ENCODE measurements at places on chromosomes 4 and X.

- no peak for DNase-seq
Observed at GRCh38 chrX:104621781-104622180, 55.8 kb downstream of the IL1RAPL2 start.

- DNase-seq = no peak
Observed at GRCh38 chr4:5825321-5826041, 67.4 kb downstream of the CRMP1 start.

DNA sequence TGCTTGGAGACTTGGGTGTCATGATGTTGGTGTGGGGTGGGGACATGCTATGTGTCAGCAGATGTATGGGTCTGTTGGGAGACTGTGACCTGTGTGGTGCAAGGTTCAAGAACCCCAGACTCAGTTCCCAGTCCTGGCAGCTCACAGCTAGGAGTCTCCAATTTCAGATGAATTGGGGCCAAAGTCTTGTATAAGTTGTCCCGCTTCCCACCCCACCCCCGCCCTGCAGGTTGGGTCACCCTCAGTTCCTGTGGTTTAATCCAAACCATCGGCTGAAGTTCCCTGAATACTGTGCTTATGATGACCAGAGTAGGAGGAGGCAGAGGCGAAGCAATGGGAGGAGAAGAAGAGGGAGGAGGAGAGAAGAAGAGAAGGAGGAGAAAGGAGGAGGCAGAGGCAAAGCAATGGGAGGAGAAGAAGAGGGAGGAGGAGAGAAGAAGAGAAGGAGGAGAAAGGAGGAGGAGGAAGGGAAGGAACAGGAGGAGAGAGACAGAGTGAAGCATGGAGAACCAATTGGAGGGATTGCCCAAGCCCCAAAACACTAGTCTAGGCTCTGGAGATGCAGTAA is 112.6 kb downstream of the EFNB1 start:
- no peak for DNase-seq

GRCh38 chrX:96438803-96439202 is 245.8 kb upstream of the DIAPH2 start:
- DNase-seq = no peak

- no peak for DNase-seq
Observed at GRCh38 chr4:189498457-189498856, 442.2 kb upstream of the FRG1 start.

DNA sequence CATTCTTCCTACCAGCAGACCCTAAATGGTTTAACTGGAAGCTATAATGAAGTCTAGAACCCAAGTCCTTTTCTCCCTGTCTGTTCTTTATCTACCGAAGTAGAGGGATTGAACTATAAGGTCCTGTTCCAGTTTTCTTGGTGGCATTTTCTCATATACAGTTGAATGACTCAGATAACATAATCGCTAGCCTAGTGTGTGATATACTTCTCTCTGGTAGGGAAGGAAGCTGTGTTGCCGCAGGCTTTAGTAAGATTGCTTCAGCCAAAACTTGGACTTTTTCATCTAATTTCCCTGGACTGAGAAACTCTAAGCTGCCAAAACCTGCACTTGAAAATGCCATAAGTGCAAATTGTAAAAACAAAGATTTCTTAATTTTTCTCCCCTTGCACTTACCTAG is 123.4 kb downstream of the NWD2 start:
- no peak for DNase-seq

- DNase-seq = no peak
Observed at GRCh38 chrX:68098431-68098830, 334.9 kb downstream of the OPHN1 start.

GRCh38 chr4:4968161-4968725 is 51.0 kb downstream of the CYTL1 start:
- no peak for DNase-seq

DNA sequence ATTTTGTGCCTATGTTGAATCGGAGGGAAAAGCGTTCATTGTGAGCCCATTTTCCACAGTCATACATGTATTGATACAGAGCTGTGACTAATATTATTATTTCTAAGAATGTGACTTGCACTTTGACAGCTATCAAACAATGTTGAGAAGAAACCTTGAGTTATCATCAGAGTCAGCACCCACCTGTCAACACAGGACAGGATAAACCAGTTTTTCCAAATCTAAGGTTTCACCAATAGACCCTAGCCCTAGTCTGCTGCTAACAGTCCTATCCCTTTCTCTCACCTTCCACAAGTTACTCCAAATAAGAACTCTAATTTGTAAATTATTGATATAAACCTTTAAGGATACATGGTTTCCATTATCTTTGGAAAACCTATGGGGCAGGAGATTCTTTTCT is 47.7 kb upstream of the DHX15 start:
- no peak for DNase-seq

- no peak for DNase-seq
Observed at GRCh38 chrX:48083212-48083611, 11.8 kb upstream of the ZNF630 start.

GRCh38 chrX:2576793-2577192 is 76.0 kb upstream of the DHRSX start:
- DNase-seq = no peak

DNA sequence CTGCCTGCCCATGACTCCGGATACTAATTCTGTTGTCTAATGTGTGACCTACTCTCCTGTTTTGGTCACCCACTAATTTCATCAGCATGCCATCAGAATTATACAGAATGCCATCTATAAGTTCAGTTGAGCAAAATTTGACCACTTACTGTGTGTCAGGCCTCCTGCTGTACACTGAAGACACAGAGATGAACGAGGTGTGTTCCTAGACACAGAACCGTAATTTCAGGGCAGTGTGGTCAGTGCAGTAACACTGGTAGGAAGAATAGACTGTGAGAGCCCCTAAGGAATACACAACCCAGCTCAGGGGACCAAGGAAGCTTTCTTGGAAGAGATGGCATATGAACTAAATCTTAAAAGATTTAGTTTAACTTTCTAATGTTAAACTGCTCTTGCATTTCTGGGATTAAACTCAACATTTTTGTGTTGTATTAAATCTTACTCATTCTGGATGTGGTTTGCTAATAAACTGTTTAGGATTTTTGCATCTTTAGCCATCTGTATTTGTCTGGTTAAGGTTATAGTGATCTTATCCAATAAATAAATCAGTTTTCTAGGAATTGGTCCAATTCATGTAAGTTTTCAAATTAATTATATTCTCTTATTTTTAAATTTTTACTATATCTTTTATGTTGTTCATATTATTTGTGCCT is 34.3 kb downstream of the KANTR start:
- no peak for DNase-seq

- no peak for DNase-seq
Observed at GRCh38 chr4:12120968-12121367, 692.3 kb upstream of the HS3ST1 start.

DNA sequence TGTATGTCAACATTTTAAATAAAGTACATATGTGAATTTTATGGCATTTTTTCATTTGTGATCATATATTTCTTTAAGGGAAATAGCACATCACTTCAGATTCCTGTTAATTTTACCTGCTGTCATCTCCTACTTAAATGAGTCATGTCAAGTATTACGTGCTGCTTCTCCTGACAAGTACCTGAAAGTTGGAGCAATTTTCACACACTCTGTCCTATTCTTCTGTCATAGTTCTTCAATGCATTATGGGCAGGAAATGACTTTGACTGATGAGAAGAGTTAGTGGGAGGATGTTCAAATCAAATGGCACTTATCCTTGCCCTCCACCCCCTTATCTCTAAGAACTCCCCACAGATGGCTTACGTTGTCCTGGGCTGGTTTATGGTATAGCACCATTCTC is 64.2 kb upstream of the SYTL5 start:
- DNase-seq = no peak

- DNase-seq = no peak
Observed at GRCh38 chr4:107721436-107722100, 1.5 kb upstream of the PAPSS1 start.

- no peak for DNase-seq
Observed at GRCh38 chr4:168321006-168321405, 2.5 kb upstream of the DDX60 start.

DNA sequence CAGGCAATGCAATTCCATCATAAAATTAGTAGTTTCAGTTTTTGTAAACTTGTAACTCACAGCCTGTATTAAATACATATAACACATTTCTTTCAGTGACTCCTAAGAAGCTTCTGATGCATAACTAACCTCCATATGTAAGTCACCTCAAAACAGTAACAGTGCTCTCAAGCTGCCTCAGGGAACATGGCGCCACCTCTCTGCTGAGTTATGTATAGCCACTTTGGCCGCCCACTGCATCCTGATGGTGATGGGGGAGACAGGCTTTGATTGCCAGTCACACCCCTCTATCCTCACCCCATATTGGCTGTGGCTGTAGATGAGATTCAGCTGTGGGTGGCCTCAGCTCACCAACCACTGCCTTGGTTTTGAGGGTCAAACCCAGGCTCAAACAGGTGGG is 54.3 kb downstream of the LRBA start:
- DNase-seq = no peak

DNA sequence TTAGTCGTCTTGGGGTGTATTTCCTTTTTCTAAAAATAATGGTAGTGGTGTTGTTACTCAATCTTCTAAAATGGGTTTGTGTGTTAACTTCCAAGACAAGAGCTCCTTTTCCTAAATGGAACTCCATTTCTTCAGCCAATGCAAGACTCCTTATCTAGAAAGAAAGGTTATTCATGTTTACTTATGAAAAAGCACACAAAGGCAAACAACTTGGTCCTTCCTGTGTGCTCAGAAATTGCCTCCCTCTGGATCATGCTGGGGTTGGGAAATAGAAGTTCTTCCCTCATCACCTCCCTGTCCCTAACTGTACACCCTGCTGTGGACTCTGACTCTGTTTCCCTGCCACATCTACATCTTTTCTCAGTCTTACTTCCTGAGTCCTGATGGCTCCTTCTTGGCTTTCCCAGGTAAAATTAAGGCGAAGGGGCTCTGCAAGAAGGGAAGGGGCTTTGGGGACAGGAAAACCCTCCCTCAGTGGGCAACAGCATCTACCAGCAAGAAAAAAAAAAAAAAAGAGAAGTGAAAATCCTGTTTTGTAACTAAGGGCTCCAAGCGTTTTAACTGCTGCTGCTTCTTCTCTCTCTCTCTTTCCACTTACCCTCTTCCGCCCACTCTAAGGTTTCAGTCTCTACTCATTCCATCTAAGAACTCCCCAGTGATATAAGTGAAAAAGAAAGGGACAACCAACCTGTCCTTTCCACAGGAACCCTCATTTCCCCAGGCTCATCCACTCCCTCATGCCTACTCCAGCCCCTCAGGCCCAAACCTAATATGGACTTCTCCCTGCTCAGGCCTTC is 19.8 kb upstream of the TASL start:
- DNase-seq = no peak

DNA sequence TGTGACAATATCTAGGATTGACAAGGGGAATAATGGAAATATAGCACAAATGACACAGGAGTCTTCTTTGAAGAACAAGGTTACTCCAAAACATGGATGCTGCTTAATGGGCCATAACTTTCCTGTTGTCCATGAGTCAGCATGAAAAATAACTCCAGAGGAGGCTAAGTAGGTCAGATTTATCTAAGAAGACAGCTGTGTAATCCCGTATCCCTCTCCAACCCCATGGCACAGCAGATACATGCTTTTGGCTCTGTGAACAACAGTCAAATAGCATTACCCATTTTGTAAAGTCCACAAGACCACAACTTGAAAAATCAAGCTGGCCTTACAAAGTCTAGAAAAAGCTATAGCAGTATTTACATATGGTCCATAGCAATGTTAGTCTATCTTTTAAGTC is 2.1 kb upstream of the TMEM131L start:
- DNase-seq = no peak

- no peak for DNase-seq
Observed at GRCh38 chrX:123447506-123447905, 263.4 kb downstream of the GRIA3 start.

DNA sequence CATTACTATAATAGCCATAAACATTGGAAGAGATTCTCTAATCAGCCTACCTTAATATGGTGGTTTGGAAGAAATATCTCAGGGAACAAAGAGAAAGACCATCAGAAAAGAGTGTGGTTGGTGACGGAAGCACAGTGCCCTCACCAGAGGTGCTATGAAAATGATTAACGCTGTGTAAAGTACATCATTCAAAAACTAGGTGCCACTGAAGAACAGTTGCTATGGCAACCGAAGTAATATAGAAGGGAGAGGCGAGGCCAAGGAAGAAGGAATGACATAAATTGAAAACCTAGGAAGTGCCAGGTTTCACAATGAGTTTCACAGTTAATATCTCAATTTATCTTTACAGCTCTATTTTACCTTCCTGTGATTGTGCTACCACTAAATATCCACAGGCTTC is 57.0 kb upstream of the ARSJ start:
- no peak for DNase-seq

GRCh38 chrX:50778272-50778671 is 35.7 kb downstream of the SHROOM4 start:
- no peak for DNase-seq

GRCh38 chr4:8736090-8736825 is 135.4 kb downstream of the HMX1 start:
- no peak for DNase-seq

GRCh38 chr4:139942241-139942640 is 211.7 kb downstream of the MAML3 start:
- no peak for DNase-seq

GRCh38 chrX:103635436-103635835 is 6.7 kb downstream of the TCEAL1 start:
- DNase-seq = no peak

GRCh38 chrX:40759374-40759773 is 24.0 kb upstream of the MED14 start:
- no peak for DNase-seq

GRCh38 chr4:89598602-89599001 is 238.4 kb downstream of the SNCA start:
- DNase-seq = no peak

GRCh38 chr4:42844422-42845070 is 48.0 kb upstream of the GRXCR1 start:
- DNase-seq = no peak

DNA sequence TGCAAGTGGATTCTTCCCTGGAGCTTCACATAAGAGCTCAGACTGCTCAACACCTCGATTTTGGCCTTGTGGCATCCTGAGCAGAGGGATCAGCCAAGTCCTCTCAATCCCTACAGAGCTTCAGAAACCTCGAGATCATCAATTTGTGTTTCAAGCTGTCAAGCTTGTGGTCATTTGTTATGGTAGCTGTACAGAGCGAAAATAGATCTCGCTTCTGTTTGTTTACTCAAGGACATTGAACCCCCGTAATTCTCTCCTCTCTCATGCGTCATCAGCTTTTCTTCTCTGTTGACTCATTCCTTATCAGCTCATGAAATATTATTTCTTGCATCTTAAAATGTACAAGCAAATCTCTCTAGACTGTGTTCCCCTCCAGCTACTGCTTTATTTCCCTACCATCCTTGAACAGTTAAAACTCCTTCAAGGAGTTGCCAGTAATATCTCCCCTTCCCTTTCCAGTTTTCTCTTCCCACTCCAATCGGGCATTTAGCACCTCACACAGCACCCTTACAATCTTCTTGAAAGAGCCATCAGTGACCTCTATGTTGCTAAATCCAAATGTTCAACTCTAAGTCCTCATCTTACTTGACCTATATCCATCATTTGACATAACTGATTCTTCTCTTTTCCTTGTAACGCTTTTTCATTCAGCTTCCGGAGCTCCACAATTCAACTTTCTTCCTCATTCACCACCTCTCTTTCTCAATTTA is 106.2 kb upstream of the FAT1 start:
- no peak for DNase-seq
